ENCODE measurements at places on chromosomes 2 and 18.

DNA sequence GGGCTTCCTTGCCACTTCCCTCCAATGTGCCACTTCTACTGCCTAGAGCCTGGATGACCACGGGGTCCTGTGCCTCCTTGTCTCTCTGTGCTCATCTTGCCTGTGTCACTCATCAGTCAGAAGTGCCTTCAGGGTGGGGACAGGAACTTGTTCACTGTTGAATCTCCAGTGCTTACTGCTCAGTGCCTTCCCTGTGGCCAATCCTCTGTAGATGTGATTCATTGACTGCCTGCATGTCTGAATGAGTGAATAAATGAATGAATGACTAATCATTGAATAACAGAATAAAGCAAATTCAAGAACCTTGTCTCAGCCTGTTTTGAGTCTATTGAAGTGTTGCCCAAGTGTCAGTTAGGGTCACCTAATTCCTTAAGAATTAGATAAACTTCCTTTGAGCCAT, 42.3 kb upstream of the FAM136A start:
- DNase-seq: no peak

DNA sequence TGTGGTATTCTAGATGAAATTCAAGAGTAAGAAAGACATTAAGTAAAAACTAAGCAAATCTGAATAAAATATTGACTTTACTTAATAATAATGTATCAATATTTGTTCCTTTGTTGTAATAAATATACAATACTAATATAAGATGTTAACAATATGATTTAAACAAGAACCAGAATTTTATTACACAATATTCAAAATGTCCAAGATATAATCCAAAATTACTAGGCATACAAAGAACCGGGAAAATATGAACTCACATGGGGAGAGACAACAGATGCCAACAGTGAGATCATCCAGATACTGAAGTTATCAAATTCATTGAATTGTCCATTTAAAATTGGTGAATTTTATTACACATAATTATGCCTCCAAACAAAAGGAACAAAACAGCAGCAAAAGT, 286.3 kb downstream of the AFF3 start:
- DNase-seq: no peak

- peak; percentile 87 for DNase-seq
These were observed 27.9 kb upstream of the PTMA start for GRCh38 chr2:231680285-231680991.

- no peak for DNase-seq
These were observed 80.5 kb upstream of the ITPRID2 start for GRCh38 chr2:181810823-181811695.

- no peak for DNase-seq
These were observed 154.7 kb downstream of the RBM43 start for GRCh38 chr2:151106805-151107506.

DNA sequence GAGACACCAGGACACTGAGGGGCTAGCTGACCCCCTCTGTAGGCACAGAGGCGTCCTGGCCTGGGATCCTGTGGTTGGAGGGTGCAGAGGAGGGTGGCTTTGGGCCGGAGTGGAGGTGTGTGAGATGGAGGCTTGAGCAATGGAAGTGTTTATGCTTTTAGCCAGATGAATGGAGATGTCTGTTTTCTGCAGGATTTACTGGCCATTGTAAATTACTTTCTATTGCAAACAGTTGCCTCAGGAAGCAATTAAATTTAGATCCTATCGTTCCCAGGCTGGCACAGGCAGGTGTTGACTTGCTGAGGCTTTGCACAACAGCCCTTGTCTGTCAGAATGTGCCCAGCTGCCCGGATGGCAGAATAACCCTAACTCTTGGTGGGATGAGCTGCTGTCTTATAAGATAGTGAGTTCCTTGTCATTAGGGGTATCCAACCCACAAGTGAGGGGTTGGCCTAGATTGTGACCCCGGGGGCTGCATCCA, 1.8 kb upstream of the ARID5A start:
- no peak for DNase-seq

DNA sequence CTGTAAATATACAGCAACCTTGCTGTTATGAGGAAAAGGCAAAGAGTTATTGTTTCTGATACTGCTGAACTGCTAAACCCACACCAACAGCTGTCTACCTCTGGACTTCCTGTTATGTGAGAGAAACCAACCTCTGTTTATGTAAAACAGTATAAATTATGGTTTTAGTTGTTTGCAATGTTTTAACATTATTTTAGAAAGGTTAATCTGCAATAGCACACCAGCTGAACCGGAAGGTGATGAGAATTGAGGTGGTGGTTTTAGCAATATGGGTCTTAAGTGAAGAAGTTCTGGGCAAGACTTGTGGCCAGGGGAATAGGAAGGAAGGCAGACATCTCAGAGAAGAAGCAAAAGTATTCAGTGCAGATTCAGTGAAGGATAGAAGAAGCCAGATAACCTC, 237.8 kb downstream of the PLCL1 start:
- no peak for DNase-seq

GRCh38 chr2:117832905-117833613, 18.6 kb downstream of the DDX18 start:
- peak; percentile 28 for DNase-seq

DNA sequence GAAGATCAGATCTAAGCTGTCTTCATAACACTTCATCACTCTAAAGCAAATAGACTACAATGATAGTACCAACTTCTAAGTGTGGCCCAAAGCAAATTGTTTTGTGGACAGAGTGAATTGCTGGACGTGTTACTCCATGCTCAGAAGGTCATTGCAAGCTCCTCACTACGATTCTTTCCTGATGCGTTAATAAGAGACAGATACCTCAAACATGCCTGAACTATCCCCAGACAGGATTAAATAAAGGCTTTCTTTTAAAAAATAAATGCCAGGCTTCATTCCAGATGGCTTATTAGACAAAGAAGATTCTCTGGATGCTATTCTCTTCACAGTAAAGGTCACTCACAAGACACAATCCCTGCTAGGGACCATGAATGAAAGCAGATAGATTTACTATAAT, 621.2 kb downstream of the DCDC2C start:
- DNase-seq: no peak

- no peak for DNase-seq
These were observed 87.1 kb downstream of the HS1BP3 start for GRCh38 chr2:20563833-20564232.

DNA sequence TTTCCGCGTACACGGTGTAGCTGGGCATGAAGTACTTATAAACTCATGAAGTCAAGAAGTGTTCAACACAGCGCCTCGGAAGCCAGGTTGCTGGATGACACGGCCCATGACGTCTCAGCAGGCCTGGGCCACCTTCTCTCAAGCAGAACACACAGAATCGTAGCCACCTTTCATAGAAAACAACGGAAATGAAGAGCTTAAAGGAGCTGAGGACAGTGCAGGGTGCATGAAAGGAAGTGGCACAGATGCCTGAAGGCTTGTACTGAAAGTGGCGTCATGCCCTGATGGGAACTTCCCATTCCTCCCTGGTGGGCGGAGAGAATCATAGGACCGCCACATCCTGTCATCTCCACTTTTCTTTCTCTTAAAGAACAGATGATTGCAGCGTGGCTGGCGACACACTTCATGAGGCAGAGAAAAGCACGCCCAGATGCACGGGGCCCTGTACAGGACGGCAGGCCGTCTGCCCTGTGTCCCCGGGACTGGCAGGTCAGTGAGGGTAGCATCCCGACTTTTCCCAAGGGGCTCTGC, 31.1 kb downstream of the HDAC4 start:
- DNase-seq: no peak

DNA sequence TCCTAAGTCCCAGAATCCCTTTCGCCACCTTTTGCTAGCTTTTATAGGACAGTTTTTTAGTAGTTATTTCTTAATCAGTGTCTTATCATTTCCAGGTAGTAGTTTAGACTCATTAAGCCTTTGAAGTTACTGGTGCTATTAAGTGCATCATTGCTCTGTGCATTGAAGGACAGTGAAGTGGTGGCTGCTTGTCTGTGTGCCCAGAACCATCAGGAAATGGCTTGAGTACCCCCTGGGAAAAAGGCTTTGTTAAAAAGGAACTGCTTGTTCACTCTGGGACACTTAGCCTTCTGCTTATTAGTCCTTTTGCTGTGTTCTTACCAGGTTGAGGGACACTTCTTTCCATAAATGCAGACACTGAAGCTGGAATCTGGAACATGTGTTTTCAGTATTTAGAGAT, 30.0 kb downstream of the DTNA start:
- no peak for DNase-seq

DNA sequence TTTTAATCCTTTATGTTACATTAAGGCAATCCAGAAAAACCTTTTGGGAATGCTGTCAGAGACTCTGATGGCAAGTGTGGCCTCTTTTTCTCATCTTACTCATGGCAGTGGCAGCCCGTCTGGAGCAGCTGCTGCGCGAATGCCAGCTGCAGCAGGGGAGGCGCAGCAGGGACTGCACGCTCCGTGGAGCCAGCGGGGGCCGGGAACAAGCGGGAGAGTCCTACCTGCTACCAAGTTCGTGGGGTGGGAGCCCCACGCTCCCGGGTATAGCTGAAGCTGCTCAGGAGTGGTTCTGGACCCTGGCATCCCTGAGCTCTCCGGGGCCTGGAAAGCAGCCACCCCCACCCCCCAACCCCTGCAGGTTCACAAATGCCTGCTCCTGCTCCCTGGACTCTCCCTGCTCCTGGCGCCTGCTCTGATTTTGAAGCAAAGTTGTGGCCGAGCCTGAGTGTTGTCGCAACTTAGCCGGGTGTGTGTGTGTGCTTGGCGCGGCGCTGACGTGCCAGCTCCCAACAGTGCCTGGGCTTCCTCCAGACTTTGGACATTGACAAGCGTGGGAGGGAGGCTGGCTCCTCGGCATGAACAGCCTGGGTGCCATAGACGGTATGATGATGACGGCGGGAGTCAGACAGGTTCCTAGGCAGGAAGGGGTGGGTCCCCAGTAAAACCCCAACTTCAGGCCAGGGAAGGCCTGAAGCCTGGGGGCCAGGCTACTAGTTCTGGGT, 21.7 kb downstream of the TMX3 start:
- DNase-seq: no peak

DNA sequence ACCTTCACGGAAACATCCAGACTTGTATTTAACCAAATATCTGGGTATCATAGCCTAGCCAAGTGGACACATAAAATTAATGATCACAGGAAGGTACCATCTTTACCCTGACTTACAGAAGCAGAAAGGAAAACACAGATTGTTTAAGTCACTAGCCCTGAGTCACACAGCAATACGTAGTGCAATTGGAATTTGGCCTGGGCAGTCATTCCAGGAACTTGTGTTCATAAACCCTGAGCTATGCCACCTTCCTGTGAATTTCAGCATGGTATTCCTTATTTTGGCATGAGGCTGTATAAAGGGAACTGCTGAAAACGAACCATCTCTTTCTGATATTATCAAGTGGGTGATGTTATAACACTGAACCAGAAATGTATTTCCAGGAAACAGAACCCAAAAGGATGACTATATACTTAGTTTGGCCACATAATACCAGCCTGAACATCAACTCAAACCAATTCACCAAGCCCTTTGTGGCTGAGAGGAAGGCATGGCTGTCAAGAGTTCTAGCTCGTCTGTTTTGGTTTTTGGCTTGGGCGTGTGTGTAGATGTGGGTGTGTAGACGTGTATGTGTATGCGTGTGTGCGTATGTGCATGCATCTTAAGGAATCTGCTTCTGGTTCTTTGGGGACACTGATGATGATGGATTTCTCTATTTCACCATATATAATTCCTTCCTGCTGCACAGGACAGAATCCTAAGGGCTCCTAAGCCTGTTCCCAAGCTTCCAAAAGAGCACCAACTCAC, 533.4 kb upstream of the ID2 start:
- no peak for DNase-seq

DNA sequence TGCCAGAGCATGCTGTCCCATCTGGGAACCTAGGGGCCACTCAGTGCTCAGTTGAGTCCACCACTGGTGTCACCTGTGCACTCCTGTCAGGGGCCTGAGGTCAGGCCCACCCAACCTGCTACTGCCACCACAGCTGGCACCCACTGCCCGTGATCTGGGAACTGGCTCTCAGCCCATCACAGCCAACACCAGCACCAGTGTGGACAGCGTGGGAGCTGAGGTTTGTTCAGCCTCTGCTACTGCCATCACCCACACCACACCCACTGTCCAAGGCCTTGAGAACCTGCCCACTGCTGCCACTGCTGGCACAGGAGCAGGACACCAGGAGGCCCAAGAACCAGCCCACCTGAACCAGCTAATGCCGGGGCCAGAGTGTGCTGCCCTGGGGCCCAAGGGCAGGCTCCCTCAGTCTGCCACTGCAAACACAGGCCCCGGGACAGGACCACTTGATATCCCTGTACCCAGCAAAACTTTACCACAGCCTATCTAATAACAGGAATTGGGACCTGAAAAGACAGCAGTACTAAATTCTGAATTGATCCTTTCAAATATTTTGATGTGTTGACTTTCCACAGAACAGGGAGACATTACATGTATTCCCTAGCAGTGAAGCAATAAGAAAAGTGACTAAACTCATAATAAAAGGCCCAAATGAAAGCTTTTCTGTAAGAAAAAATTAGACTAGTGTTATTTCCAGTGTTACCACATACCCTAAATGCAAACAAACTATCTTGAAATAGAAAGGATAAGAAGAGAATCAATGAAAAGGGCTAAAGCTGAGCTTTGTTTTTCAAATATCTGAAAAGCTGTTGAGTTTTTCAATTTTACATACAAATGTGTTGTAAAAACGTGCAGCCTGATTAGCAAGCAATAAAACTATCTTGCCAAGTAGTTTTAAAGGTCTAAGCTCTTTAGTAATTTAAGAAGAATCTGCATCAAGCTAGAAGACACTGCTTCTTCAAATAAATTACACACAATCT, 640.7 kb downstream of the METTL4 start:
- no peak for DNase-seq

DNA sequence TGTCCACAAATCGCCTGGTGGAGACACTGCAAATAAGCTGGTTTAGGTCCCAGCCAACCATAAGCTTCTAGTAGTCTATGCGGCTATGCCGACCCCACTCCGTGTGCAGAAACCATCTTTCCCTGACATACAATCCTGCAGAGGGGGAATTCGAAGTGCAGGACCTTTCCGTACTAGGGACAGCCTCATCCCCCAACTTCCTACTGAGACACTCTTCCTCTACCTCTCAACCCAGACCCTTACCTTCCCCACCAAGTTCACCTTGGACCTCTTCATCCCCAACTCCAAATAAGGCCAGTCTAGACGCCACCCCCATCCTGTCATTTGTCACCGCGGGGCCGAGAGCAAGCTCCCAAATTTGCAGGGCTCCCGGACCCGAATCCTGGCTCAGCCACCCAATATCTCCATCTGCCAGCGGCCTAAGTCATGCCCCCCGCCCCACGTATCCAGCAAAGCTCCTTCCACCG, 496 bp downstream of the SUCLG1 start:
- DNase-seq: no peak

DNA sequence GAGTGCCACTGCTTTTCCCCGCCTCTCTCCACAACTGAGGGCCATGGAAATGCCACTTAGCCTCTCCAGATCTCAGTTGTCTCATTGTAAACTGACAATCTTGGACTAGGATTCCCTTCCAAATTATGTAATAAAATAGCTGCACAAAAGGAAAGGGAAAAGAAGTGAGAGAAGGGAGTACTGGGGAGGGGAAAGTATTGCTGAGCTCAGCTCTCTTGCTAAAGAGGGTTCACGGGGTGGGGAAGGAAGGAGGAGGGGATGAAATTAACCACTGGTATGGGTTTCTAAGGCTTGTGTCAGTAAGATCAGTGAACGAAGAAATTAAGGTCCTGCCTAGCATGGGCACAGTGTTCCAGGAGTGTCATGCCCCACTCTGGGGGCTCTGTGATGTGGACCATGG, 417.3 kb downstream of the TGIF1 start:
- DNase-seq: no peak

- no peak for DNase-seq
These were observed 118.6 kb downstream of the AQP4 start for GRCh38 chr18:26746826-26747475.

Data from WTC11 (cell line).